ENCODE measurements at places on chromosomes 13 and 19.

GRCh38 chr13:39253774-39254173, 215.5 kb downstream of the NHLRC3 start:
- DNase-seq, result no peak

DNA sequence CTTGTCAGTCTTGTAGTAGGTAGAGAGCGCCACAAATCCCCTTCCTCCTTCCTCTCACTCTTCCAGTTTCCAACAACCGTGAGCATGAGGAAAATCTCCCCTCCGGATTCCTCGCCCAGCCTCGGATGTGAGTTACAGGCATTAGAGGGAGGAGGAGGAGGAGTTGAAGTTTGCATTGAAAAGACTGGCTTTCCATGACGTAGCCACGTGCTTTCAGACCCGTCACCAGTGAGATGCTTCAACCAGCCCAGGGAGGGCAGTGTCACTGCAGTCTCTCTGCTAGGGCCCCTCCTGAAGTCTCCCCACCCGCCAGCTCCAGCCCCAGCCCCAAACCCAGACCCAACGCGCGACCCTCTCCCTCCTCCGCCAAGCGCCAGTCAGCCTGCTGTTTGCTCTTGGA, 442 bp upstream of the FGF14 start:
- DNase-seq, result peak; percentile 87

- DNase-seq, result no peak
These were observed 12.7 kb downstream of the ATP4B start for GRCh38 chr13:113645329-113645728.

- DNase-seq, result no peak
These were observed at the start of gene ATP8A2 for GRCh38 chr13:25371875-25372283. Gene ATP8A2 (plus strand): TSS chr13:25371974. CDS start chr13:25372213, 239 bp downstream.

DNA sequence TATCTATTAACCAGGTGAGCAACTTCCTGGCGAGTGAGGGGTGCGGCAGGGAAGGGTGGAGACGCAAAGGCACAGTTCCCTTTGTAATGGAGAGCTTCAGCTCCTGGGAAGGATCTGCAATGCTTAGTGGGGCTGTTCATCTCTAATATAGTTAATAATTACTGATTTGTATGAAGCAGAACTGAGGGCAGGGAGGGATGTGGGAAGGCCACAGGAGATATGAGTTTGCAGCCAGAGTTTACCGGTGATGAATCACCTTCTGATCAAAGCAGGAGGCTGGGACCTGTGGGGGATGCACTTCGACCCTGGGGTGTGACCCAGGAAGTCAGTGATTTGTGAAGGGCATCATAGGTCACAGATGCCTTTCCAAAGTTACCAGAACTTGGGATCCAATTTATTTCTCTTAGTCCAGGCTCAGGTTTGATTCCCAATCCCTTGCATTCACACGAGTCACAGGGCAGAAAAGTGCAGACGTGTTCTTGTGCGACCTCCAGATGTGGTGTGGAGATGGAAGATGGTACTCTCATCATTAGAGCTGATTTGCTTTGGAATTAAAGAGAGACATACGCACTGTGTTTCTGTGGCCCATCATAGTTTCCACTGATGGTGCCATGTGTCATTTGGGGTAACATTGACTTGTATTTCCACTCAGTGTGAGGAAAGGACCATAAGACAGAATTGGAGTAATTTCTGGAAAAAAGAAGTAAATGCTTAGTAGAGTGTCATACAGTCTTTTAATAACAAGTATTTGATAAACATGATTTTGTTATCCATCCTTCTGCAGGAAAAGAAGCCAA, 55.0 kb downstream of the LRCH1 start:
- DNase-seq, result no peak

GRCh38 chr13:50203256-50203941, 188.2 kb downstream of the KCNRG start:
- no peak for DNase-seq

DNA sequence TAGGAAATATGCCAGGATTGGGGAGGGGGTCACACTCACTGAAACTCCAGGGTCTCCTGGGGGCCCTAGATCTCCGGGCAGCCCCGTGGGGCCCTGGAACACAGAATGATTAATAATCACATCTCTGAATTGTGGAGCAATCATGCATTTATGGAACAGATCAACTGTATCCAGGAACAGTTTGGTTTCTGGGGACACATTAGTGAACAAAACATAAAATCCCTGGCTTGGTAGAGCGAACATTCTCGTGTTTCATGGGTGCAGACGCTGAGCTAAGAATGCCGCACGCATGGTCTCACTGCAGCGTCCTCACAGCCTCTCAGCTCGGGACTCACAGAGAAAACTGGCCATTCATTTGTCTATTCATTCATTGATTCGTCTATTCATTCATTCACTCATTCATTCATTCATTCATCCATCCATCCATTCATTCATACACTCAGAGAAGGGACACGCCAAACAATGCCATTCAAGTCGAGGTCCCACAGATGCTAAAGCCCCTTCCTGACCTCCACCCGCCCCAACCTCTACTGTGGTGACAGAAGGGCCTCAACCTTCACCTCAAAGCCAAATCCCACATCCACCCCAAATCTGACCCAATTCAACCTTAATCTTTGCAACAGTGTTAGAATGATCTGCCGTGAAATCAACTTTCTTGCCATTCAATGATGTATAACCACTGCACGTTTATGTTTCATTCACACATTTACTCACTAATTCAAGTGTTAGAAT, 35.0 kb upstream of the OLFM2 start:
- DNase-seq, result no peak

- no peak for DNase-seq
These were observed 481.3 kb upstream of the GPC6 start for GRCh38 chr13:92745258-92745657.

DNA sequence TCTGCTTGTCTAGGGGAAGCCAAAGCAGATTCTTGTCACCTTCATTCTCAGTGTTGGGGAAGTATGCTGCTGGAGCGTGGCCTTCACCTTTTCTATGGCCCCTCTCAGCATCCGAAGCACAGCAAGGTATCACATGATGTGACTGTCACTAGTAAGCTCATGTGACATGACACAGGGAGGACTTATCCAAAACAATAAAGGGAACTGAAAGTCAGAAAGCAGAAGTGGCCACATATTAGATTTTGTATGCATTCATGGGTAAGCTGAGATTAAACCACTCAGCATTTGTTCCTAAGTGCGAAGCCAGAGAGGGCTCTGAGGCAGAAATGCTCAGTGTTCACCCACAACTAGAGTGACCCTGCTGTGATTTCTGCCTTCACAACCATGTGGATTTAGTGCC, 72.8 kb upstream of the PCDH8 start:
- DNase-seq, result peak; percentile 89
